ENCODE measurements at places on chromosomes 11 and 22.

GRCh38 chr11:85947431-85948272 is 92.5 kb downstream of the CCDC83 start:
- DNase-seq = peak; percentile 54

DNA sequence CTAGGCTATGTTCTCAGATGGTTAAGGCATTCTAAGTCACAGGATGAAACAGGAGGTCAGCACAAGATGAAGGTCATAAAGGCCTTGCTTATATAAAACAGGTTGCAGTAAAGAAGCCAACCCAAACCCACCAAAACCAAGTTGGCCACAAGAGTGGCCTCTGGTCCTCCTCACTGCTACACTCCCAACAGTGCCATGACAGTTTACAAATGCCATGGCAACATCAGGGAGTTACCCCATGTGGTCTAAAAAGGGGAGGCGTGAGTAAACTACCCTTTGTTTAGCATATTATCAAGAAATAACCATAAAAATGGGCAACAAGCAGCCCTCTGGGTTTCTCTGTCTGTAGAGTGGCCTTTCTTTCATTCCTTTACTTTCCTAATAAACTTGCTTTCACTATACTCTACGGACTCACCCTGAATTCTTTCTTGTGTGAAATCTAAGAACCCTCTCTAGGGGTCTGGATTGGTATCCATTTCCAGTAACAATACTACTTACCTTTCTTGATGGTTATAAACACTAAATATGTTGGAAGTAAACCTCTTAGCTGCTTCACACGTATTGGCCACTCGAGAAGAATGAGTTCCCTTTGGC is 1237.9 kb downstream of the FAM181B start:
- DNase-seq = no peak

DNA sequence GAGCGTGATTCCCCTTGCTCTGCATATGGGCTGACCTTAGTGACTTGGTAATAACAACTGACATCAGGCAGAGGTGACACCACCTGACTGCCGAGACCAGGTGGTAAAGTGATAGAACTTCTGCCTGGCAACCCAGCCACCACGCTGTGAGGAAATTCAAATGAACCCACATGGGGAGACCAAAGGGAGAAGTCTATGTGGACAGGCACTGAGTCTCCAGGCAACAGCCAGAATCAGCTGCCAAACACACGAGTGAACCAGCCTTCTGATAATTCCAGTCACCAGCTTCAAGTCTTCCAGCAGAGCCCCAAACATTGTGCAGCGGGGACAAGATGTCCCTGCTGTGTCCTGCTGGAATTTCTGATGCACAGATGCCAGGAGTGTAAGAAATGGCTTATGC is 29.7 kb downstream of the SPATA19 start:
- no peak for DNase-seq

GRCh38 chr22:19218541-19219233 is 40.2 kb upstream of the SLC25A1 start:
- DNase-seq = no peak

DNA sequence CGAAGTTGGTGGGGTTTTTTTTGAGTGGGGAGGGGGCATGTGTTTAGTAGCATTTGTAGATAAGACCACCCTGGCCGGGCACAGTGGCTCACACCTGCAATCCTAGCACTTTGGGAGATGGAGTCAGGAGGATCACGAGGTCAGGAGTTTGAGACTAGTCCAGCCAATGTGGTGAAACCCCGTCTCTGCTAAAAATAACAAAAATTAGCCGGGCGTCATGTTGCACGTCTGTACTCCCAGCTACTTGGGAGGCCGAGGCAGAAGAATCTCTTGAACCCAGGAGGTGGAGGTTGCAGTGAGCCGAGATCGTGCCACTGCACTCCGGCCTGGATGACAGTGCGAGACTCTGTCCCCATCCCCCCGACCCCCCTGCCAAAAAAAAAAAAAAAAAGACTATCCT is 34.6 kb downstream of the CECR2 start:
- DNase-seq = no peak

DNA sequence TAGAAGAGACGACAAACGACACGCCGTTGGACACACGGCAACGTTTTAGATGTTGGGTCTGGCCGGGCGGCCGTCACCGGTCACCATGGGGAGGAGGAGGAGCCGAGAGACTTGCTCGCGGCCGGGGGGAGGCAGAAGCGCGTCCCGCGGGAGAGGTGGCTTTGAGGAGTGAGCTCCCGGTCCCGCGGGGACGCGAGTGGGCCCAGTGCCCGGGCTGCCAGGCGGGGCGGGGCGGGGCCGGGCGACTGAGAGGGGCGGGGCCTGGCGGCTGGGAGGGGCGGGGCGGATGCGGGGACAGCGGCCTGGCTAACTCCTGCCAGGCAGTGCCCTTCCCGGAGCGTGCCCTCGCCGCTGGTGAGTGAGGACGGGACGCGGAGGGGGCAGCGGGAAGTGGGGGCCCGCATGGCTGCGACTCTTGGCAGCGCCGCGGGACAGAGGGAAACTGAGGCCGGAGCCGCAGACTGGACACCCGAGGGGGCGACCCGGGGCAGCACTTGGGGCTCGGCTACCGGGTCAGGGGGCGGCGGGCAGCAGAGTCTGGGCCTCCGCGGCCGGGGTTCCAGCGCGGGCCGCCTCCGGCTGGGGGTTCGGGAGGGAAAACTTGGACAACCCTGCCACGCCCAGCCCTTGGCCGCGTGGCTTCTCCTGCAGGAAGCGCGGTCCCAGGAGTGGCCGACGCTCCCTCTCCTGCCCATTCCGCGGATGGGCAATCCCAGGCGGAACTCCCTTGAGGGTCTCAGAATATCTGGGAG is at the start of gene TSPO:
Gene TSPO, plus strand, starts transcription at position 309 of the 752 bp plus-strand sequence. CDS start 7,680 bp downstream, outside the sequence.
- DNase-seq = peak; percentile 48

DNA sequence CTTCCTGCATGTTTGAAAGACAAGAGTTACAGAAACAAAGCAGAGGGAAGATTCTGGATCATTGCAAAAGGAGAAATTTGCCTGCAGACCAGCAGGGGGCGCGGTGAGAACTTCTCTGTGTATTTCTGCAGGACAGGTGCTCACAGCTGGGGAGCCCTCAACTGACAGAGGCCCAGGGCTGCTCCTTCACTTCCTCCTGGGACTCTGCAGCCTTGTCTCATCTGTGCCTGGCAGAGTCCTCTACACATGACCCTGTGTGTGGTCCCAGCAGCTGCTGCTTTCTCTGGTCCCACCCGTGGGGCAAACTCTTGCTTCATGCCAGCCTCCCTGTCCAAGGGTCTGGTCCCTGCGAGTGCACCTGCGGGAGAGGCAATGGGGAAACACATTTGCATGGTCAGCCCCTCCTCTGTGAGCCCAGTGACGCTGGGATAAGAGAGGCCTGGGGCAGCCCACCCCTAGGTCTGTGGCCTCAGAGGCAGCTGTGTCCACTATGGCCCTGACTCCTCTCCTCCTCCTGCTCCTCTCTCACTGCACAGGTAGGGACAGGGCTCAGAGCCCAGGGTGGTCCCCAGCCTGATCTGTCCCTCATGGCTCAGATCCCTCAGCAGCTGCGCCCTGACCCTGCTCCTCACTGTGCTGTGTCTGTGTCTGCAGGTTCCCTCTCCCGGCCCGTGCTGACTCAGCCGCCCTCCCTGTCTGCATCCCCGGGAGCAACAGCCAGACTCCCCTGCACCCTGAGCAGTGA is 43.2 kb upstream of the VPREB1 start:
- DNase-seq = no peak

DNA sequence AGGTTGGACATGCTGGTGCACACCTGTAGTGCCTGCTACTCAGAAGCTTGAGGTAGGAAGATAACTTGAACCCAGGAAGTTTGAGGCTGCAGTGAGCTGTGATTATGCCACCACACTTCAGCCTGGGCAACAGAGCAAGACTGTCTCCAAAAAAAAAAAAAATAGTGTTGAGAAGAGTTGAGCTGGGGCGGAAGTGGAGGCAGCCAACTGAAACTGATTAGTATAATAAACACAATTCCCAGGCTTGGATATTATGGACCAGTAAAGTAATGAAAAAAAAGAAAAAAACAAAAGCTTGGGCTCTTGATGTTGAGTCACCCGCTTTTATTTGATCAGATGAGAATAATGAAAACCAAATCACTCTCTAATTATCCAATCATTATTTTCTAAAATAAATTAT is 21.0 kb downstream of the LDLRAD3 start:
- DNase-seq = no peak

- DNase-seq = peak; percentile 65
These were observed 377.7 kb downstream of the TENM4 start for GRCh38 chr11:79062814-79063762.

DNA sequence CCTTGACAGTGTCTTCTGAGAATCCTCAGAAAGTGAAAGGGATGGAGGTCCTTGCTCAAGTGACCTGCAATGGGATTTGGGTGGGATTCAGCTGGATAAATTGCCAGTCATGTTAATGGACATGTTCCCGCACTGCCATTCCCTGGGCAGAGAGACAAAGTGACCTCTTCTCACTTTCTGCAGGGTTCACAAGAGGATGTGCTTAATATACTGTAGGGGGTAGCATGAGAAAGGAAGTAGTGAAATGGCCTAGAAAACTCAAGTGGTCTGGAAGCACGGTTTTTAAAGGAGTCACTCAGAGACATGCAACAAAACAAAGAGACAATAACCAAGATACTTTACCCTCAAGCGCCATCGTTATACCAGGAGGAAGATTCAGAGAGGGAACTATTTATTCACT is 70.2 kb downstream of the NELL1 start:
- no peak for DNase-seq

DNA sequence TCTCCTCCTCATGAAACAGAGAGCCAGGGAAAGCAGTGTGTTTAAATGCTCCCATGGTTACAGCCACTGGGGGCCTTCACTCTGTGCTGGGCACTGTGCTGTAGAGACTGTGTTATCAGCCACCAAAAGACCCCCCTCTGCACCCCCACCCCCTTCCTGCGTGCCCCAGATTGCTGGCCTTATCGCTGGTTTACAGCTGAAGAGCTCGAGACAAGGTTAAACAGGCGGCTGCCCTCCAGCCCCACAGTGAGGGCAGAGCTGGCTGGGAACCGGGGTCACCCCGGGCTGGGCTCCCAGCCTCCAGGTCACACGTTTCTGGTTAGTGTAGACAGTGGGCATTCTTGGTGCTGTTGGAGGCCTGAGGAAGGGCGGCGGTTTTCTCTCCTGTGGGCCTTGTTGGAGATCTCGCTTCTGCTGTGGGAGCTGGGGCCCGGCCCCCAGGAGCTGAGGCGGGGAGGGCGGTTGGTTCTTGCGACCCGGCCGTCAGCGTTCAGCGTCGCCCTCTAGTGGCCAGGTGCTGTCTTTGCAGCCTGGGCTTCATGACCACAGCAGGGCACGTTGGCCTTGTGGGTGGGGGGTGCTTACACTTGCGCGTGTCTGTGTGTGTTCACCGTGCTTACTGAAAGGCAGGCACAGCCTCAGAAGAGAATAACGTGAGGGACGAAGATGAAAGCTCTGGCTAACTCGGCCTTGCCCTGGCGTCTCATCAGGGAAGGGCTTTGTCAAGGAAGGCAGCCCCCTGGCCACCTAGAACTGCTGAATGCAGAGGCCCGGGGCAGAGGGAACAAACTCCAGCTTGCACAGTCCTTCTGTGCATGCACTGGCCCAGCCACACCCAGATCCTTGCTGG is 40.8 kb downstream of the TBC1D22A start:
- DNase-seq = peak; percentile 39

GRCh38 chr11:106697058-106697457 is 321.2 kb downstream of the GUCY1A2 start:
- DNase-seq = no peak

DNA sequence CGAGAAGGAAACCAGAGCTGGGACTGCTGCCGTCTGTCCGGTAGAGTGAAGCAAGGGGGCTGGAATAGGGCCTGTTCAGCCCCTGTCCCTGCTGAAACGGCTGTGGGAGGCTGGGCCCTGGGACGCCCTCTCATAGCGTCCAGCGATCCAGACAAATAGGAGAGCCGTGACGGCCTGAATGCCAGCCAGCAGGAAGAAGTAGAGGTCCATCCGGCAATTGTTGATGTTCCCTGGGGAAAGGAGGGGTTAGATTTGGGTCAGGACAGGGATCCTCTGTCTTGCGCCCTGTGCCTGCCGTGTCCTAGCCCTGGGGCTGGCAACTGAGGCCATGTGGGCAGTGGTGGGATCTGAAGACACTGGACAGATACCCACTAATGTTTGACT is 12.9 kb downstream of the TMEM132A start:
- DNase-seq = no peak

GRCh38 chr11:117633976-117634755 is 162.8 kb downstream of the DSCAML1 start:
- no peak for DNase-seq

GRCh38 chr11:96486890-96487611 is 97.2 kb downstream of the JRKL start:
- peak; percentile 7 for DNase-seq

DNA sequence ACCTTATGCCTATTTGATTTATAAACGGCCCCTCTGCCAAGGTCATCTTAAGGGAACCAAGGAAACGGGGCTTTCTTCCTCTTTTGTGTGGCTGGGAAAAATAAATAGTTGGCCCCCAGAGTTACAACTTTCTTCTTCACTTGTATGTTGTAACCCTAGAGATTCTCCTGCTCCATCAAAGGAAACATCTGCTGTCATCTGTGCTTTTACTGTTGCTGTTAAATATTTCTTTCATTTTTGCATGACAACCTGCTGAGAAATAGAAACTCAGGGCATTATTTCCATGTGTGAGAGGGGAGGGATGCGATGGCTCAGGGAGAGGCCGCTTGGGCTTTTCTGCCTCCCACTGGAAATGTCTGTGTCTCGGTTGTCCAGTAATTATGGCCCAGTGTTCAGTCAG is 21.8 kb upstream of the CDC42EP2 start:
- DNase-seq = no peak

DNA sequence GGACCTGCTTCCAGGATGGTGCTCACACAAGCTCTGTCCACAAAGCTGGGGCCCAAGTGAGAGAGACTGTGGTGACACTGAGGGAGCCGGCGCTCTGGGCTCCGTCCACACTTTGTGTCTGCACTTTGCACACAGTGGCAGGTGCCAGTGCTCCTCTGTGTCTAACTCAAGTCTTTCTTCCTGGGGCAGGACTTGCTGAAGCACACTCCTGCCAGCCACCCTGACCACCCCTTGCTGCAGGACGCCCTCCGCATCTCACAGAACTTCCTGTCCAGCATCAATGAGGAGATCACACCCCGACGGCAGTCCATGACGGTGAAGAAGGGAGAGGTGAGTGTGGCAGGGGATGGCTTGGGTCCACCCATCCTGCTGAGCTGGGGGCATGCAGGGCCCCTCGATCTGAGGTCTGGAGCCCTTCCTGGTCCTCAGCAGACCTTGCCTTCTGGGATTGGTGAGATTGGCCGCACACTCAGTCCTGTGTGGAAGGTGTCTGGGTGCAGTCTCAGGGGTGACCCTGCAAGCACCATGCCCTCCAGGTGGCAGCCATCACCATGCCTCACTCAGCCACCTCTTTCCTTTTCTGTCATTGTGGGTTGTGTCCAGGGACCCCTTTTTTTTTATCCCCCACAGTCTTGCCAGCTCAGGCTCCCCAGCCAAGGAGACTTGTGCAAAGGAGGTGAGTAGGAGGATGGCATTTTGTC is 93.3 kb downstream of the BCR start:
- no peak for DNase-seq

- DNase-seq = no peak
These were observed 2.9 kb downstream of the PHLDB1 start for GRCh38 chr11:118610225-118610772.

- DNase-seq = no peak
These were observed 66.9 kb downstream of the KCNQ1 start for GRCh38 chr11:2511421-2512369.
